ENCODE measurements at places on chromosomes 5 and 9.

- DNase-seq: no peak
These were observed 1.5 kb upstream of the PDE6A start for GRCh38 chr5:149946118-149946517.

GRCh38 chr9:84238652-84239051, 101.9 kb downstream of the SLC28A3 start:
- no peak for DNase-seq

GRCh38 chr9:7760014-7760415, 39.6 kb downstream of the DMAC1 start:
- DNase-seq: no peak

DNA sequence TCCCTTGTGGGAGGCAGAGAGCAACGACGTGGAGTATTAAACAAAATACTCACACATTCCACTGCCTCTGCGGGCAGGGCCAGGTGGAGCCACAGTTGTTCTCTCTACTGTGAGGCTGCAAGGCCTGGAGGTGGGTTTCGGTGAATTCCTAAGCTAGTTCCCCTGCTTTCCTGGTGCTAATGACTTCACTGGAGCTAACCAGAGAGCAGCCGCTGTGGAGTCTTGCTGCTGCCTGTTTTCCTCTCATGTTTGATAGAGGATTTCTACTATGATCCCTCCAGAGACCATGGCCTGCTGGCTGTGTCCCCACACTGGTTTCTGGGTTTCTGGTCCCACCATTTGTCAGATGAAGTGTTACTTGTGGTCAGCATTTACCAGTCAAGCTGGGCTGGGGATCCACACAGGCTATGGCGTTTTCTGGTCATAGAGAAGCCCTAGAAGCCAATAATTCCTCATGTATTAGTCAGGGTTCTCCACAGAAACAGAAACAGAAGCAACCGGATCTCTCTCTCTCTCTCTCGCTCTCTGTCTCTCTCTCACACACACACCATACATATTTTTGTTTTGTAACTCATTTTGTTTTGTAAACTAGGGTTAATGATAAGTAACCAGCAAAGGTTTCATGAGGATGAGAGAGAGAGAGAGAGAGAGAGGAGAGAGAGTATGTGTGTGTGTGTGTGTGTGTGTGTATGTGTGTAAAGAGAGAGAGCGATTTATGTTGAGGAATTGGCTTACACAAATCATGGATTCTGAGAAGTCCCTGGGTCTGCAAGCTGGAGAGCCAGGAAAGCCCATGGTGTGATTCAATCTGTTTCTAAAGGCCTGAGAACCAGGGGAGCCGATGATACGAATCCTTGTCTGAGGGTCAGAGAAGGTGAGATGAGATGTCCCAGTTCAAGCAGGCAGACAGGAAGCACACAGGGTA, 403.0 kb downstream of the GADD45G start:
- no peak for DNase-seq

- no peak for DNase-seq
These were observed 36.3 kb downstream of the PFDN1 start for GRCh38 chr5:140266471-140267200.

GRCh38 chr5:5648694-5649093, 226.2 kb downstream of the ICE1 start:
- no peak for DNase-seq

GRCh38 chr5:61207884-61208283, 45.6 kb upstream of the SMIM15 start:
- no peak for DNase-seq

- peak; percentile 73 for DNase-seq
These were observed 15.9 kb downstream of the ENG start for GRCh38 chr9:127838375-127839078.

- DNase-seq: no peak
These were observed 135.8 kb upstream of the TUSC1 start for GRCh38 chr9:25814023-25814422.

DNA sequence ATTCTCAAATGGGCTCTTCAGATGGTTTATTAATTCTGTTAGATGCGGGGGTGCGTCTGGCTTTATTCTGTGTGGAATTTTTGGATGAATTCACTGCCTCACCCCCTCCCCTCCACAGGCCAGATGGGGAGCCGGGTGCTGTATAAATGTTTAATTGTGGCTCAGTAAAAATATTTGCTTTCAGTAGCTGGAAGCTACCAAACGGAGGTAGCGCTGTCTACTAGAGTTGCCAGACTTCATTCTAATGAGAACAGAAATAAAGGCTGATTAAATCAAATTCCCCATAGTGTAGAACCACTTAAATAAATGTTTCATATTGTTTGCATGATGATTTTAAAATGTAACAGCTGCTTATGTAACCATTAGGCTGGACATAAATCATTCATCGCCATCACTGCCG, 34.5 kb upstream of the KCNMB1 start:
- no peak for DNase-seq

DNA sequence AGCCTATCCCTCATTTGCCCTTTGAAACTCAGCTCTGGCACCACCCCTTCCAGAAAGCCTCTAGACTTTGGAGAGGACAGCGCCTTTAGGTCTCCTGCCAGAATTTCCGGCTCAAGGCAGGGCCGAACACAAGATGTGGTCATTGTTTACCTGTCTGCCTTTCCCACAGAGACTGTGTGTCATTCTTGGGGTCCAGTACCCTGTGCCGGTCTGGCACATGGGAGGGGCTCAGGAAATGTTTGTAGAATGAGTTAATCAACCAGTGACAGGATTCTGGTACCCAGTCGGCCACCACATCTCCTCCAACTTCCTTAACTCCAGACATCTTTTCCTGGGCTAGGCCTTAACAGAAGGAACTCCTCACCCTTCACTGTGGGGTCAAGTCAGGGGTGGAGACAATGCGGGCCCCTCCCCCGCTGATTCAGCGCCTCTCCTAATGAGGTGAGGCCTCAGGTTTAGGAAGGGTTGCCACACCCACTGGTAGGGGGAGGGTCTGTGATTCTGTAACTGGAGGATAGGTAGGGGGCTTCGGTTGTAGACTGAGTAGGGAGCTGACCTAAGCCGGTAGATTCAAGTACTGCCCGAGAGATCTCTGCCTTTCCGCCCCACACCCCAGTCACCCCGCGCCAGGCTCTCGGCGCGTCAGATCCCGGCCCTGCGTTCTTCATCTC, 29.3 kb downstream of the PCDH1 start:
- peak; percentile 70 for DNase-seq

DNA sequence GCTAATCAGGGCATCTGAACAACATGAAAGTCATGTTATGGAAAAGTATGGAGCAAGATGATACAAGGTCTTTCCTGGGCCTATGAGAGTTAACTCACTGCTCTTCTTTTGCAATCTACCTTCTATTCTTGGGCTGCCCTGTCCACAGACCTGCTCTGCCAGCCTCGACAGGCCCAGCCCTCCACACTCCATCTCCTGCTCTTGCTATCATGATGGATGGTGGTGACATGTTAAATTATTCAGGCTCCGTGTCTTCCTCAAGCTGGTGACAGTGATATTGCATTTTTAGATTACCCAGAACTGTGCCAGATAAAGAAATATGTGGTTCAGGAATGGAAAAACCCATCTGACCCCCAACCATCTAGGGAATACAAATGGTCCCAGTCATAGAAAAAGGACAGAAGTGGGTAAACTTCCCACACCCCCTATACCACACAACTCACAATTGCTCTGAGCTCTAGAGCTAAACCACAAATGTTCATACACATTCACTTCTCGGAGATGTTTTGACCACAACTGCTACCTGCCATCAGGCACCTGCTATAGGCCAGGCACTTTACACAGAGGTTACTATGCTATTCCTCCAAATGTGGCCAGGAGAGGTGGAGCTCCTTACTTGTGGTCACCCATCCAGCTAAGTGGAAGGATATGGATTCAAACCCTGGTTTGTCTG, 311.3 kb downstream of the ASTN2 start:
- DNase-seq: no peak

- DNase-seq: no peak
These were observed 54.7 kb downstream of the NR2F1 start for GRCh38 chr5:93637697-93638096.

- peak; percentile 46 for DNase-seq
These were observed 256.4 kb downstream of the ICE1 start for GRCh38 chr5:5678909-5679308.

DNA sequence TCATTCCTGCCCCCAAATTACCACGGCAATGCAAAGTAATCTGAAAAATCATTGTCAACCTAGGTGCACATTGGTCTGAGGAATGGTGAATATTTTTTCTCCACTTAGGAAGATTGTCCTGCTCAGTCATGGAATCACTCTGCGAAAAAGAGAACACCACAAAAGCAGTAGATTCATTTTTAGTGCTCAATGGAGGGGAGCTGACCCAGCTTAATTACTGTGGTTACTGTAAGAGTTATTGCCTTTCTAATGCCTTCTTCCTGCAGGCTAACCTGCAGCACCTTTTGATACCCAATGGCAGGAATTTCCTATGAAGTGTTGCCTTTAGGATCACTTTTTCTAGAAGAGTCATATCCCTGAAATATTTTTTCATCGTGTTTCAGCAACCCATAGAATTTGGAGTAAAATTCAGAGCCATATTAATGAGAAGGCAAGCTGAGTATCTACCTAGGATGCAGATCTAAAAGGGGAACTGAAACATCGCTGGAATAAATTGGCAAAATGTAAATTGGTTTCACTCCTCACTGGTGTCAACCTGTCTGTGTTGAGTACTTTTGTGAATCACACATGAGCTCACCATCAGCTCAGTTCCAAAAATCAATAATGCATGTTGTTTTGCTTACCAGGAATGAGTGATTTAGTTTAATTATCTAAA, 464.5 kb downstream of the CSNK1G3 start:
- DNase-seq: no peak

DNA sequence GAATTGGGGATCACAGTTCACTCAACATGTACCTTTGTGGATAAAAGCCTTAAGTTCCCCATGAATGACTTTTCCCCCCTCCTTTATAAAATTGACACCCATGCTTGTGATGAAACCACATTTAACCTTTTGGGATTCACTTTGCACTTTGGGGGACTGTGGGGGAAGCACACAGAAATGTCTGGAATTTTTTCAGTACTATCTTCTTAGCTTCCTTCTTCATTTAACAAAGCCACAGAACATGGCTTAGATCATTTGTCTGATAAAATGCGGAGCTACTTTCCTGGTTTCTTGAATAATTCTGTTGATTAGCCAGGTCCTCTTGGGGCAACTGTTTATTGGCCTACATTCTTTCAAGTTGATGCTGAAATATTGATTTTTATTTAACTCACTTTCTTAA, 29.9 kb downstream of the TNFSF15 start:
- no peak for DNase-seq

DNA sequence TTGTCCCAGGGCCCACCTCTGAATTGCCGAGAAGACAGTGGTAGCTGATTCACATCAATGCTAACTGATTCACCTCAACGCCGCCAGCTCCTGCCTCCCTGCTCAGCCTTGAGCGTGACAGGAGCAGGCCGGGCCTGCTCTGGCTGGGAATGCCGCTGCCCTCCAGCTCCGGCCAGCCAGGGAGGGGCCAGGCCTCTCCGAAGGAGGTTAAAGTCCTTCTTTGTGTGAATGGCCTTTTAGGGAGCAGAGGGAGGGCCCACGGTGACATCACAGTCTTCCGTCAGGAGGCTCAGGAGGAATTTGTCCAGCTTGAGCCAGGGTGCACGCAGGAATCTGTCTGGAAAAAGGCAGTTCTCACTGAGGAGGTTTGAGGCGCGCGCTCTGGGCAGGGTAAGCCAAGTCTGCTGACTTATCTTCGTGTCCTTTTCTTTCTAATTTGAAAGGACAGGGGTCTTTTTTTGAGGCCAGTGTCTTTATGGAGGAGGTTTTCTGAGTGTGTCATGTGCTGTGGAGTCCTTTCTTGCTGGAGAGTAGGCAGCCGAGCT, 82.7 kb downstream of the C9orf152 start:
- peak; percentile 91 for DNase-seq

GRCh38 chr9:16068476-16068875, 515.6 kb downstream of the CCDC171 start:
- no peak for DNase-seq

- no peak for DNase-seq
These were observed 242.3 kb downstream of the CAAP1 start for GRCh38 chr9:26650325-26650724.

DNA sequence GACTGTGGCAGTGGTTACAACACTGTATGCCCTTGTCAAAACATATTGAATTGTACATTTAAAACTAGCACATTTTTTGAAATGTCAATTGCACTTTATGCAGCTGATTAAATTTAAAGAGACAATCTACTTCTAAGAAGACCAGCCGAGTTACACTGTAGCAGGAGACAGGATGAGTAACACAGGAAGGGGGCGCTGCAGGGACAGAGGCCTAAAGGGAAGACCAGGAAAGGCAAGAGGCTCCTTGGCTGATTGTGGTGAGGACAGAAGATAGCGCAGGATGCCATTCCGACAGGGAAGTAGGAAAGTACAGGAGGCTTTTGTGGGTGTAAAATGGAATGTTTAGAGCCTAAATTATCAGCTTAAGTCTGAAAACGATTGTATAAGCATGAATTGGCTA, 28.2 kb upstream of the PPP2R2B start:
- DNase-seq: no peak

GRCh38 chr9:8863886-8864544, 1064.4 kb upstream of the DMAC1 start:
- DNase-seq: no peak

DNA sequence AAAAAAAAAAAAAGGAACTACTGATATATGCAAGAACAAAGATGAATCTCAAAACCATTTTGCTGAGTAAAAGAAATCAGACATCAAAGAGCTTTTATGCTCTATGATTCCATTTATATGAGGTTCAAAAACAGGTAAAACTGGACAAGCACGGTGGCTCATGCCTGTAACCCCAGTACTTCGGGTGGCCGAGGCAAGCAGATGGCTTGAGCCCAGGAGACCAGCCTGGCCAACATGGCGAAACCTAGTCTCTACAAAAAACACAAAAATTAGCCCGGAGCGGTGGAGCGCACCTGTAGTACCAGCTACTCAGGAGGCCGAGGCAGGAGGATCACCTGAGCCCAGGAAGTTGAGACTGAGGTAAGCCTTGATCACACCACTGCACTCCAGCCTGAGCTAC, 7.8 kb downstream of the PTBP3 start:
- DNase-seq: no peak

GRCh38 chr9:133714606-133715294, 23.4 kb downstream of the SARDH start:
- peak; percentile 76 for DNase-seq

- DNase-seq: no peak
These were observed 70.4 kb upstream of the SLC1A3 start for GRCh38 chr5:36535859-36536615.

DNA sequence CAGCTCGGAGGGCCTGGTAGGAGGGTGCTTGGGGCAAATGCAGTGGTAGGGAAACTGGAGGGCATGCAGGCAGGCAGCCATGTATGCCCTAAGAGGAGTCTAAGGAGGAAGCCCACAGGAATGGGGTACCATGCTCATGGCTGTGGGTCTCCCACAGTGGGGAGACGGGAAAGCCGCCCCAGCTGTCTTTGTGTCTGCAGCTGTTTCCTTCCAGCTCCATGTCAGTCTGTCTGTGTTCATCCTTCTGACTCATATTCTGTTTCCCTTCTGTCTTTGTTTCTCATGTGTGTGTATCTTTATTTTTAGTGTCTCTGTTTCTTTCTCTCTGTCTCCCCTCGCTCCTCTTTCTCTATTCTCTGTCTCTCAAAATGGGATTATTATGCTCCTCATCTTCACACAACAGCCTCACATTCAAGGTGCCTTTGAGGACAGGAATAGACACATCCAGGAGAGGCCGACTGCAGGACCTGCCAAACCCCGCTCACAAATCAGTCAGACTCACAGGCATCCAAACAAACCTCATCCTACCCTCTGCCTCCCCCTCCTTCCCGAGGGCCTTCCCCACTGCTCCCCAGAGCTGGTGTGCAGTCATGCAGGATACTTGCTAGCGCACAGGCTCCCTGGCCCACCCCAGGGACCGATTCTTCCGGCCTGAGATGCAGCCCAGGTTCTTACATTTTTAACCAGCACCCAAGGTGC, 68.4 kb upstream of the RARS1 start:
- DNase-seq: no peak

All from uterus (tissue), 4 donors.